GM13977 (cell line): ENCODE measurements at places on chromosomes 7 and 10.

DNA sequence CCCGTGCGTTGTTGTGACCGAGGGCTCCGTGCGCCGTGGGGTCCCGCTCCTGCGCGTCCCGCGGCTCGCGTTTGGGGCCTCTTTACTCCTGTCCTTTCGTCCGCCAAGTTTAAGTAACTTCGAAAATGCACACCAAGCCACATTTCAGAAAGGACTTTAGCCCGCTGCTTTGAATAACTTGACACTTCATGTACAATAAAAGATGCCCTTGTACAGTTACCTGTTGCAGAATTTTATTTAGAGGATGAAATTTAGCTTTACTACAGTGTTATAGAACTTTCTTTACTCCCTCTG lies 459 bp downstream of the SUGCT start:
- DNase-seq: no peak

DNA sequence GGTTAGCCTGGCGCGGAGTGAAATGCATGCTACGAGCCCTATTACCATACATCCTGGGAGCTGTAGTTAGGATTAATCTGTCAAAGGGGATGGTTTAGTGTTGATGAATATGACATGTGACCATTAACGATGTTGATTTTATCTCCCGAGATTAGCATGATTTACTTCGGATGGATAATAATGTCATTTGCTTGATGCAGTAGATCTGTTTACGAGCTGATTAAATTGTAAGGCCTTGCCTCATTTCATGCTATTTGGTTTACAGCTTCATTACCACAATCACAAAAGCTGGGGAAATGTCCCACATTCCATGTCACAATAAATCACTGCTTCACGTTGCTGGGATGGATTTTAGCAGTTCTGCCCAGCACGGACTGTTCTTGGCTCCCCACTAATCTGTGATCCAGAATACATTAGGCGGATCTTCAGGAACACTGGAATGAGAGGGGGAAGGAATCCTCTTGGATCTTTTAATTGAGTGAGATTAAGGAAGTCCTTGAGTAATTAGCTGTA lies 22.3 kb downstream of the ZNF503 start:
- DNase-seq: no peak

- no peak for DNase-seq
These were observed 81.6 kb upstream of the MSRB2 start for GRCh38 chr10:23013581-23014335.

DNA sequence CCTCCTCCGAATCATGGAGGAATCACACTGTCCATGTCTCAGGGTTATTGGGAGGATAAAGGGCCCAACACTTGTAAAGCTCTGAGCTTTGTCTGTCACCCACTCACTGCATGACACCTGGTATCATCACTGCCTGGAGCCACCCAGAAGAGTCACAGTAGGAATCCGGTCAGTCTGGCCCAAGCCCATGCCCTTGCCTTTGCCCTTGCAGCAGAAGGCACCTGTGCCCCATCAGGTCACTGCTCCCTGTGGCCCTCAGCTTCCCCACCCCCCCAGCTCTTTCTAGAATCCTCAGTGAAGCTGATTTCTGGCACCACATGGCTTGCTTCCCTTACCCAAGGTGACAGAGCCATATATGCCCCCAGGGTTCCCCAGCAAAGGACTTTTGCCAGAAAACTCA lies 14.4 kb downstream of the LDB3 start:
- no peak for DNase-seq

DNA sequence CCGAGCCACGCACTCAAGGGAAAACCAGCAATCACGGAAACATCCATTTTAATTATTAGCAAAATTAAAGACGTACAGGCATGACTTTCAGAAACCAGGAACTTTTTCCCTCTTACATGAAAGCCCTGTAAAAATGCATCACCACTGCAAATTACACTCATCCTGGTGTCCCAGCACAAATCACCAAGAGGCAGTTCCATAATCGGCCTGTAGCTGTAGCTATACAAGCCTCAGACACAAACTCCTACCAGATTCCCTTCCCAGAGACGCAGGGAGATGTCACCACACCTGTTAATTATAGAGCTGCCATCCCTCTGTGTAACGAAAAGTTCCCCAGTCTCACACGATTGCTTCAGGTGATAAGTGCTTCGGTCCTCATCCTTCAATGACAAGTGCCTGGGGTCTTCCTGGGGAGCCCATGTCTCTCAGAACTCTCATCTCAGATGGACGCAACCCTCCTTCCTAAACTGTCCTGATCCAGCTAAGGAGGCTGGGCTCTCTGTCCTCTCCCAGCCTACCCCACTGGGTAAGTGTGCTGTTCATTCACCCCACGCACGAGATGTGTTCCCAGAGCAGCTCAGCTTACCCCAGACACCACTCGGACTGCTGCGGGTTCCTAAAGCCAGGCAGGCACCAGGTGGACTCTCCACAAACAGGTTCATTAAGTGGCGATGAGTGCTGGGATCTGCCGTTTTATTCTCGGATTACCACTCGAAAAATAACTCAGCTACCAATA lies 5.9 kb downstream of the FGFR2 start:
- no peak for DNase-seq

- no peak for DNase-seq
These were observed 96.1 kb downstream of the TNS3 start for GRCh38 chr7:47485640-47486435.

GRCh38 chr7:67661-68395 lies 124.5 kb upstream of the FAM20C start:
- no peak for DNase-seq

DNA sequence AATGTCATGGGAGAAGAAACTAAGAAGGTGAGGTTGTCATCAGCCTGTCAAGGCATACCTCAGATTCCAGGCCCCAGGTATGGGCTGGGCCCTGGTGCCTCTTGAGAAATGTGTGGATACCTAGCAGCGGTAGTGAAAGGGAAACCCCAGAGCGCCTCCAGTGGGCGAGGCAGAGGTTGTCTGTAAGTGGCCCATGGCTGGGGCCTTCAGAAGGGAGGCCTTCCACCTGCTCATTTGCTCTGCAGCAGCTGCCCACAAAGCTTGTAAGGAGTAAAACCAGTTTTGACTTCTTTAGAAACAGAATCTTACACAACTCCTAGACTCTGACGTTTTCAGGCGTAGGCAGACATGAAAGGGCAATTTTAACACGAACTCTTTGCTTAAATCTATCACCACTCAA lies 509.9 kb downstream of the PARD3 start:
- peak; percentile 21 for DNase-seq

DNA sequence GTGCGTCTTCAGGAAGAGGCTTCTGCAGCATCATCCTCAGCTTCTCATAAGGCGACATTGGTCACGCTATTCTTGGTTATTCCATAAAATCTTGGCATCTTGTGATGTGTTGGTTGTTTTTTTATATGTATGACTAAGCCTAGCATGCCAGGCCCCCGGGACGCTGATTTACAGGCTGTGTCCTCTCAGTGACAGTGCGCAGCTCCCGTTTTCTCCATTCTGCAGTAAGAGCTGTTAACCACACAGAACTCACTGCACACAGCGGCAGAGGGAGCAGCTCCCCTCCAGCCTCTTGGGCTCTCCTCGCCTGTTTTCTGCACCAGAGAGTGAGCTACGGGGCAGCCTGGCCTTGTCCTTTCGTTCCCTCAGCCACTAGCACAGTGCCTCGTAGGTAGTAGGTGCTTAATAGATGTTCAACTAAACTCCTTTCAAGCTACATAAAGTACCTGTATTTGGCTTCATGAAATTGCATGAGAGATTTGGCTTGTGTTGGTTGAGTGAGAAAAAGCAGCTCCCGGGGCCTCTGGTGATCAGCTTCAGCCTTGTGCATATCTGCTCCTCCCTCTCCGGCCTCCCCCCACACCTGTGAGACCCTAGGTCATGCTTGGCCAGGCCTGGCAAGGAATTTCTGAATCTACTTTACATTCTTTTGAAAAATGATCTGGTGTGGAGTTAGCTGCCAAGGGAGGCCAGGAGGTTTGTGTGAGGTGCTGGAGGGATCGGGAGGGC lies 116.2 kb downstream of the WDR37 start:
- no peak for DNase-seq

- DNase-seq: no peak
These were observed 329.4 kb upstream of the ZNF32 start for GRCh38 chr10:43978091-43978490.

- no peak for DNase-seq
These were observed 29.2 kb downstream of the TFAM start for GRCh38 chr10:58414270-58415041.

- DNase-seq: no peak
These were observed 8.5 kb upstream of the CHCHD1 start for GRCh38 chr10:73773152-73773879.

DNA sequence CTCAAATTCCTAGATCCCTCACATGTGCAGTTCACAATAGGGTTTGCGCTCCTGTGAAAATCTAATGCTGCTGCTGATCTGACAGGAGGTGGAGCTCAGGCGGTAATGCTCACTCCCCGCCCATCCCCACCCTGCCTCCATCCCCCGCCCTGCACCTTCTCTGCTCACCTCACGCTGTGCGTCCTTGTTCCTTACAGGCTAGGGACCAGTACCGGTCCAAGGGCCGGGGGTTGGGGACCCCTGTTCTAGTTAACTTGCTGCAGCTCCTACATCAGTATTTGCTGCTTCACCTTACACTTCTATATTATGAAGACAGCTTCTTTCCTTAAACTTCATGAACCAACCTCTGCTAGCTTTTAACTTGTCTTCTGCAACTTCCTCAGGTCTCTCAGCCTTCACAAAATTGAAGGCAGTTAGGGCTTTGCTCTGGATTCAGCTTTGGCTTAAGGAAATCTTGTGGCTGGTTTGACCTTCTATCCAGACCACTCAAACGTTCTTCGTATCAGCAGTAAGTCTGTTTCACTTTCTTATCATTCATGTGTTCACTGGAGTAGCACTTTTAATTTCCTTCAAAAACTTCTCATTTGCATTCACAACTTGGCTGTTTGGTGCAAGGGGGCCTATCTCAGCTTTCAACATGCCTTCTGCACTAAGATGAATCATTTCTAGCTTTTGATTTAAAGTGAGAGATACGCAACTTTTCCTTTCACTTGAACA lies 1.7 kb upstream of the TNKS2 start:
- DNase-seq: peak; percentile 43

DNA sequence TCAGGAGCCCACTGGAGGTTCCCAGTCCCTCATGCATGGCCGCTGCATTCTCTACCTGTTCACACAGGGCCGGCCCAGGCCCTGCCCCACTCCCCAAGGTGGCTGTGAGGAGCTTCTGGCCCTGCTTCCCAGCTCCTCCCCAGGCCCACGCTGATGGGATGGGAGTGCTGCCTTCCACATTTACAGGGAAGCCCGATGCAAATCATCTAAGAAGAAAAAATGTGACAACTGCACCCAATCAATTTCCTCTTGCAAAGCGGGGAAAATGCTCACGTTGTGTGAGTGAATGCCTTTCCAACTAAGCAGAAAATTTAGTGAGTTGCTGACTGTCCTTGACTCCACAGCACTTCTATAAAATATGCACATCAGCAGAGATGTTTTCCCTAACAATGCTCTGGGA lies 485.8 kb upstream of the MGMT start:
- no peak for DNase-seq

- DNase-seq: no peak
These were observed 68.1 kb downstream of the DGKB start for GRCh38 chr7:14834456-14834855.

GRCh38 chr10:60521974-60522405 lies 132.3 kb upstream of the ANK3 start:
- no peak for DNase-seq

- DNase-seq: no peak
These were observed 20.5 kb upstream of the CFAP70 start for GRCh38 chr10:73379064-73379748.

- DNase-seq: no peak
These were observed 57.8 kb downstream of the BAMBI start for GRCh38 chr10:28734938-28735759.
